ENCODE measurements at places on chromosomes 1 and 21.

- no peak for DNase-seq
Measured at GRCh38 chr1:7561331-7561921, 209.7 kb upstream of the VAMP3 start.

GRCh38 chr1:204830747-204831146 lies 39.9 kb upstream of the NFASC start:
- DNase-seq = no peak

DNA sequence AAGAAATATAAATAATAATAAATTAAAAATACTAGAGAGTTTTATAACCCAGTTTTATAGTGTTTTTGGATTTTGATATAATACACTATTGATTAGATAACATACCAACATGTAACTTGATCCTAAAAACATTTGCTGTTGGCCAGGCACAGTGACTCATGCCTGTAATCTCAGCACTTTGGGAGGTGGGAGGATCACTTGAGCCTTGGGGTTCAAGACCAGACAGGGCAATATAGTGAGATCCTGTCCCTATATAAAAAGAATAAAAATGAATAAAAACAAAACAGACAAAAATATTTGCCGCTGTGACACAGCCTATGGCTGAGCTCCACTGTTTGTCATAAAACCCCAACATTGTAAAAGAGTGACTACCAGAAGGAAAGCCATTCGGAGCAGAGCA lies 26.1 kb downstream of the VPS13D start:
- DNase-seq = no peak

DNA sequence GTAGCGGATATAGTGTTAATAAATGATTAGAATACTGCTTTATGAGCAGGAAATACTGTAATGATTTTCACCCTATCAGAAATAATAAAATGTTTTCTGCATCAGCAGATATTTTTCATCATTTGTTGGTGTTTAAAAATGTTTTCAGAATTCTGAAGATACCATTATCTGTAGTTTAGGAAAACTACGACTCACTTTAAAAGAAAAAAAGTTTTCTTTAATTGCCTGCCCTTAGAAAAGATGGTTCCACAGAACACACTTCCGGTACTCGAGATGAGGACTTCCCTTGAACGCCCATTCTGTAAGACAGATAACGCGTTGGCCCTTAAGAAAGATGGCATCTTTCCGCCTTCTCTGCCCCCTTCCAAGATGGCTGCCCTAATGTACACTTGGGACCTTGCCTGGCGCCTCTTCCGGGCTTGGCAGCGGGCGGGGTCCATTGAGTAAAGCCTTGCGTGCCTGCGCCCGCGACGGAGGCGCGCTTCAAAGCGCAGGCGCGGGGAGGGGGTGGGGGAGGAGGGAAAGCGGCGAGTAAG lies at the start of gene SZRD1:
TSS of gene SZRD1 (plus strand) at position 521 of the 536 bp plus-strand sequence. CDS start 16 bp downstream, outside the sequence.
- DNase-seq = peak; percentile 100

GRCh38 chr1:22518379-22518778 lies 44.9 kb upstream of the EPHA8 start:
- DNase-seq = no peak

DNA sequence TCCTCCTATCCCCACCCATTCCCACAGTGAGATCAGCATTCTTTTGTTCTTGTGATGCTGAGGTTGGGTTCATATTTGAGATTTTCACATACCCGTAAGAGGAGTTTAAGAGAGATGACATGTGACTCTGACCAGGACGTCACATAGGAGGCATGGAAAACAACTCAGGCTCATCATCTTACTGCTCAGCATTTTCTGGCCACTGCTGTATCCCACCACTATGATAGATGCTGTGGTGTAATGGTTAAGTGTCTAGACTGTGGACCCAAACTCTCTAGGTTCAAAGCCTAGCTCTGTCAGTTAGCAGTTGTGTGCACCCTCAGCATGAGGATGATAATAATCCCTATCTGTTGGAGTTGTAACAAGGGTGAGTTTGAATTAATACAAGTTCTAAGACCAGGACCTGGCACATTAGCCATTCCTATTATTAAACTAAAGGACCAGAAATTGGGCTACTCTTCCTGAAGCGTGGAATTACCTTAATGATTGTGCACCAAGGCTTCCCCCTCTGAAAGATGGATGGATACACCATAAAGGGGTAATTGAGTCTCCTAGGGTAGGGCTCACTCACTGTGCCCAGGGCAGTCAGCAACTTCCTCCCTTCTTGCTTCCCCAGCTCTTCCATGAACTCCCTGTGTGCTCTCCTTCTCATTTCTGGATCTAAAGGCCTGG lies 40.9 kb downstream of the LGR6 start:
- no peak for DNase-seq

- DNase-seq = no peak
Measured at GRCh38 chr1:166377896-166378295, 211.1 kb upstream of the FAM78B start.

- DNase-seq = peak; percentile 69
Measured at GRCh38 chr1:30847358-30847972, 61.1 kb downstream of the SDC3 start.

DNA sequence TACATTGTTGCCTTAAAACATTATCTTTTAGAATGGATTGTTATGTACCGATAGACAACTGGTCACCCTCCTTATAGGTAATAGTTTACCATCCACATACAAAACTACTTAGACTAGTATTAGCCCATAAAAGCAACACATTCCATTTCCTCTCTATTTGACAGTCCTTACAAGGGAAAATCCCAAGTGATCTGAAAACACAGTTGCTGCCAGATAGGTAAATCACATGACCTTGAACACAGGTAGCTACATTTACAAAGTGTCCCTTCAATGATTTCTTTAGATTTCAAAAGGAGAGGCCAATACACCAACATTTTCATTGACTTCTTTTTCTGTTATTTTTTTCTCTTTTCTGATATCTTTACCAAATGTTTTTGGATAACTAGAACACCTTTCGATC lies 102.9 kb upstream of the SMYD2 start:
- DNase-seq = no peak
